CD8-positive, alpha-beta memory T cell (primary cell): ENCODE measurements at places on chromosomes 2 and 18.
A peak's percentile ranks its signal among the peaks of the same experiment; 100 is the strongest.

DNA sequence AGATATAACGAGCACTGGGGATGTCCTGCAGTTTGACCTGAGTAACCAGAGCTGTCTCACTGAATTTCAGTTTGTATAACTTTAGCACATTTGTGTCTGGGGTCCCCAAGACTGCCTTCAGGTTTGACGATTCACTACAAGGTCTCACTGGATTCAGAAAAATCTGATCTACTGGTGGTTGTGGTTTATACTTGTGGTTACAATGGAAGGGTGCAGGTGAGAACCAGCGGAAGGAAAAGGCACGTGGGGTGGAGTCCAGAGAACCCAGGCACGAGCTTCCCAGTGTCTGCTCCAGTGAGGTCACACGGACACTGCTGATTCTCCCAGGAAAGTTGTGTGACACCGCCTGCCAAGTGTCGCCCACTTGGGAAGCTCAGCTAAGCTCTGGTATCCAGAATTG lies 126.0 kb downstream of the ZNF236 start:
- DNase-seq, result no peak

DNA sequence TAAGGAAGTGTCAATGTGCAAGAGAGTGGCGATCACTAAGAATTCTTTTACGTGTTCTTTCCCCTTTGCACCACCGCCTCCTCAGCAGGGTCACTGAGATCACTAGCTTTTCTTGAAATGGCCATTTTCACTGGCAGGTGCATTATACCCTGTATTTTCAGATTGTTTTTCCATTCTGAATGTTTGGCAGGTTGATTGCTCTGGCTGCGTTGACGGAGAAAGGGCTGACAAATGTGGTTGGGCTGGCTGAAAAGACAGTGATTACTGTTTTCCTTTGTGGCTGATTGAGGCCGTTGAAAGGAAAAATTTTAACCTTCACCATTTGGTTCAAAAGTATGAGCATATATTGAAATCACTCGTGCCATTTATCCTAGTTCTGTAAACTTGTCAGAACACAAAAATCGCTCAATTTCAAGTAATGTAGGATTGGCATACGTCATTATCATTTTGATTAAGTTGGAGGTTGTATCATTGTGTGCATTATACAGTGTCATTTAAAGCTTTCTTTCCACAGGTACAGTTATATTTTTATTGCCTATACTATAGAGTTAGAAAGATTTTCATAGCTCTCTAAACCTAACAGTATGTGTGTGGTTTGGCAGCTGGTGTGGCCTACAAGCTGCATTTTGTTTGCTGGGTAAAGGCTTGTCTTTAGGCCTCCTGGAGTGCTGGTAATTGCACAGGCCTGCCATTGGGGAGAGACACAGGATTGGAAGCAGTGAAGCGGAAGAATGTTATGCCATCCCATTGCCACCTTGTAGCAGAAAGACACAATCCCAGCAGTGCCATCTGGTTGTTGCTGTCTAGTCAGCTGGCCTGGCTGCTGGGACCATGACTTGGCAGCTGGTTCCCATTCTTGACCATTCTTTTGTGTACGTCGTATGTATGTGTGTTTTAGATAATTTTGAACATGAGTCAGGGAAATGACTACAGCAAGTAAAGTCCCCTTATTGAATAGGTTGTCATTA lies 36.7 kb downstream of the DYNC1I2 start:
- no peak for DNase-seq

GRCh38 chr2:64228126-64228678 lies 84.0 kb upstream of the PELI1 start:
- peak; percentile 3 for DNase-seq

DNA sequence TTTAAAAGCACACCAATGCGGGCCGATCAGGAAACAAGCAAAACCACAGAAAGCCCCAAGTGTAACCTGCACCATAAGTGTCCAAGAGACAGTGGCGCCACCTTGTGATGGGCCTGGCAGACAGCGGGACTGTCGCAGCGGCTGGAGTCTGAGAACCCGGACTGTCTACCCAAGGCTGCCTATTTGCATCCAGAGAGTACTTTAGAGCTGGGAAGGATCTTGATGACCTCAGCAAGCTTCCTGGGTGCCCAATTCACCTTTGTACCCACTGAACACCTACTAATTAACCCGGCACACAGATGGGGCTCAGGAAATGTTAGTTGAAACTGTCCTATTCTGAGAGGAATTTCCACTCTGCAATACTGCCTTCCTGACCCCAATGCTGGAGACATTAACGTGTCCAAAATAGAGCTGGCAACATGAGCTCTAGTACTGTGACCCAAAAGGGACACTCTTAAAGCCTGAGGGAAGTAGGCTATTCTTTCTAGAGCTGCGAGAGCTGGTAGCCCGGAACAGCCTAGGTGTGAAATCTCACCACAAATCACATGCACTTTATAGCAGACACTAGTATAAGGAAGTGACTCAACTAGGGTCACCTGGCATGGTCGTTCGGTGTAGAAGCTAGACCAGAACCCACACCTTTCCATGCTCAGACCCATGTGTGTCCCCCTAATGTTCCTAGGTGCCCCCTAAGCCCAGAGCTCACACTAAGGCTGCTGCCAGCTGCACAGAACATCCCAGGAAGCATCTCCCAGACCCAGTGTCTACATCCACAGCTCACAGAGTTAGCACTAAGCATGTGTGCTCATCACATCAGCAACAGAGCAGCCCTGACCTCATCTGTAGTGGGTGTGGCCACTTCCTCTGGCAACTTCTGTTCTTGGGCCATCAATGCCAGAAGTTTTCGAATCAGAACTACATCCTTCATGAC lies 25.4 kb downstream of the POLR1A start:
- peak; percentile 89 for DNase-seq

DNA sequence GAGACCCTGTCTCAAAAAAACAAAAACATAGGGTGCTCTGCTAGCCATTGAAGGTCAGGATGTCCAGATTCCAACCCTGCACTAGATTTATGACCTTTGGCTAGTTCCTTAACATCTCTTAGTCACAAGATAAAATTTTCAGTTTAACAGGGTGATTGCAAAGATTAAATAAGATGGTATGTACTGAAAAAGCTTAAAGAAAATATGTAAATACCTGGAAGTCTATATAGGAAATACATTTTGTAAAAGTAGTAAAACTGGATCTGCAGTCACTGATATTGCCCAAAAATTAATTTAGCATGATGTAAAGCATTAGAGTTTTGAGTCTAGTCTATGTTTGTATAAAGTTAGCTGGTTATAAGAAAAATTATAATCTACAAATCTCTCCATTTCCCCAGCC lies 5.4 kb upstream of the COX7A2L start:
- DNase-seq, result no peak

DNA sequence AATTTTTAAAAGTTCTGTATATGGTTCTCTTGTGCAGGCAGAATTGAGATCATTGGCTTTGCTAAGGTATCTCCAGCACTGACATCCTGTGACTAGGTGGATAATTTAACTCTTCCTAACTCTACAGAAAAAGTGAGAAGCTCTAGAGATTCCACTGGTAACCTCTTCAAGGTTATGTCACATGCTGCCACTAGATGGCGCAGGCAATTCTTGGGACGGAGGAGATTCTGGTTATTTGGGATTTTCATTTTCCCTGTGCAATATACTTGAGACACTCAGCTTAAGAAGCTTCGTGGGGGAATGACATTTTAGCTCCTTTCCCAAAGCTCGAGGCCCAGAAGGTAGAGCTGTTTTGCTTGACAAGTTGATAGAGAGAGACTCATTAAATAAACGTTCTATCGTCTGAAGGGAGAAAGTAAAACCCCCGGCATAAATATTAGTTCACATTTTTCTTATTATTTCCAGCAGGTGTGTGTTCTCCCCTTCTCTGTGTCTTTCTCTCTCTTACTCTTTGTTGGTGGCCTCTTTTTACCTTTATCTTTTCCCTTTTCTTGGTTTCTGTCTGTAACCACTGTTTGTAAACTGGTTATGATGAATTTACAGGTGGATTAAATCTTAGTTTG lies 26.6 kb upstream of the LANCL1 start:
- DNase-seq, result no peak

- no peak for DNase-seq
Observed at GRCh38 chr2:80080957-80081356, 223.6 kb downstream of the LRRTM1 start.

- DNase-seq, result peak; percentile 66
Observed at GRCh38 chr2:24421668-24422067, 61.3 kb upstream of the ITSN2 start.

DNA sequence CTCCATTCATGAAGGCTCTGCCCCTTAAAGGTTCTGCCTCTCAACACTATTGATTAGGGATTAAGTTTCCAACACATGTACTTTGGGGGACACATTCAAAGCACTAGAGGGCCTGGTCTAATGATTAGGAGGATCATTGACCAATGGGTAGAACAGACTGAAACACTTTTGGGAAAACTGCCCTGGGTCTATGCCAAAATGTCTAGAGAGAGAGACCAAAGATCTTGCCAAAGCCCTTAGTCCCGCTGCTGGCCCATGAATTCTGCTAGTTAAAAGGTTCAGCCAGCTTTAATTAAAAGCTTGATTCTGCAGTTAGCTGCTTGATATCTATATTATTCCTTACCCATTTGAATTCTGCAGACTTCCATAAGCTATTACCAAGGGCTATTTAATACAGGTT lies 613.2 kb downstream of the SLC4A3 start:
- no peak for DNase-seq

- DNase-seq, result no peak
Observed at GRCh38 chr2:23425885-23426262, 40.9 kb downstream of the KLHL29 start.

DNA sequence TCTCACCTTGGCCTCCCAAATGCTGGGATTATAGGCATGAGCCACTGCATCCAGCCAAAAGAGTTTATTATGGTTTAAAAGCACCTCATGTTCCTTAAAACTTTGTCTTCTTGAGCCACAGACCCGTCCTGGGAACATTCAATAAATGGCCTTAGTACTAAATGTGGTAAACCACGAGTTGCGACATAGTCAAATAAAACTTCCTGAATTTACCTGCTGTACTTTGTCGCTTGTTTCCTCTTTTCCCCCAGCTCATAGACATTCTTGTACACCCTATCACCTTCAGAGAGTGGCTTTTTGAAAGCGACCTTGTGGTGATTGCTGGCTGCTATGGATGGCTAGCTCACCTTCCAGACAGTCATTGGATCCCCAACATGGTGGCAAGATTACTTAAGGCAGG lies 310.4 kb downstream of the LRRTM1 start:
- DNase-seq, result no peak

DNA sequence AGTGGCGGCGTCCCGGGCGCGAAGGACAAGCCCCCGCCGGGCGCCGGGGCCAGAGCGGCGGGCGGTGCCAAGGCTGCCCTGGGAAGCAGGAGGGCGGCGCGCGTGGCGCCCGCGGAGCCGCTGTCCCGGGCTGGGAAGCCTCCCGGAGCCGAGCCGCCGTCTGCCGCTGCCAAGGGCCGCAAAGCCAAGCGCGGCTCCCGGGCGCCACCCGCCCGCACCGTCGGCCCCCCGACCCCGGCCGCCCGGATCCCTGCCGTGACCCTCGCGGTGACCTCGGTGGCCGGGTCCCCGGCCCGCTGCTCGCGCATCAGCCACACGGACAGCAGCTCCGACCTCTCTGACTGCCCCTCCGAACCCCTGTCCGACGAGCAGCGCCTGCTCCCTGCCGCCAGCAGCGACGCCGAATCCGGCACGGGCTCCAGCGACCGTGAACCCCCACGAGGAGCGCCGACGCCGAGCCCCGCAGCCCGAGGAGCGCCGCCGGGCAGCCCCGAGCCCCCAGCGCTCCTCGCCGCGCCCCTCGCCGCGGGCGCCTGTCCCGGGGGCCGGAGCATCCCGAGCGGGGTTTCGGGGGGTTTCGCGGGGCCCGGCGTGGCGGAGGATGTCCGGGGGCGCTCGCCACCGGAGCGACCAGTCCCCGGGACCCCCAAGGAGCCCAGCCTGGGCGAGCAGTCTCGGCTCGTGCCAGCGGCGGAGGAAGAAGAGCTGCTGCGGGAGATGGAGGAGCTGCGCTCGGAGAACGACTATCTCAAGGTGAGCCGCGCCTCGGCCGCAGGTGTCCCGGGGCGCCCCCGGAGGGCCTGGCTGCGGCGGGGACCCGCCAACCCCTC lies 820 bp downstream of the MTCL1 start:
- DNase-seq, result peak; percentile 14

DNA sequence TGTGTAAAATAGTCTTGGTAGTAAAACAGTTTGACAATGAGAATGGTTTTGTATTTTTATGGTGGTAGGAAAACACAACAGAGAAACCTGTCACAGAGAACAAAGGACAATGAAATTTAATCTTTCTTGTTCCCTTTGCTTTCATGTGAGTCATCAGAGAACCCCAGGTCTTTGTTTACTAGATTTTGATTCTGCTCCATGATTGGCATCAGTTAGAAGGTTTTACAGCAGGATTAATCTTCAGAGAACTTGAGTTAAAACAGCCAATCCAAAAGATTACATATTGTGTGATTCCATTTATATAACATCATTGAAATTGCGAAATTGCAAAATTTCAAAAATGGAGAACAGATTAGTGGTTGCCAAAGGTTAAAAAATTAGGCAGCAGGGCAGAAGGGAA lies 2.5 kb downstream of the APLF start:
- no peak for DNase-seq

DNA sequence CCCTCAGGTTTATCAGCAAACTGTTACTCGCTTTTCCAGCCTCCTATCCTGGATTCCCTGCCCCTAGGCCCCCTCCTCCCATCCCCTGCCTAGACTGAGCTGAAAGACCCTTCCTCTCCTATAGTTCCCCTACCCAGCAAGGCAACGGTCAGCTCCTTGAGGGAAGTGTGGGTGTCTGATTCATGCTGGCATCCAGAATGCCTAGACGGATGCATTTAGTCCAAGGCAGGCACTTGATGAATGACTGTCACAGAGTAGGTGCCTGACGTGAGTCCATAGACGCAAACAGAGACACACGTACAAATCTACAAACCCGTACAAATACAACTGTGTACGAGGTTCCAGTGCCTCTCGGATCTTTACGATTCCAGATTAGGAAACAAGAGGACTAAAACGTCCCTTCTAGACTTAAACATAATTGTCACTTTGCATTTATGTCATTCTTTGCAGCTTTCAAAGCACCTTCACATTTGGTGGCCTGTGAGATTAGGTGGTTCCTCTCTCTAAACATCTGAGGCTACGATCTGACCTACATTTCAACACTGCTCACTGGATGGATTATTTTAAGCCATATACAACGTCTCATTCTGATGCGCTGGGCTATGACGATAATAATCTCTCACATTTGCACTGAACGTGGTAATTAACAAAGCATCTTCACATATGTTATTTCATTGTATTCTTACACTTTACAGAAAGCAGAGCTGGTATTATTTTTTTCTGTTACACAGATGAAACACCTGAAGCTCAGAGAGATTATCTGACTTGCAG lies 36.7 kb downstream of the DNMT3A start:
- DNase-seq, result no peak

- DNase-seq, result peak; percentile 28
Observed at GRCh38 chr2:3242747-3243369, 134.8 kb downstream of the EIPR1 start.

DNA sequence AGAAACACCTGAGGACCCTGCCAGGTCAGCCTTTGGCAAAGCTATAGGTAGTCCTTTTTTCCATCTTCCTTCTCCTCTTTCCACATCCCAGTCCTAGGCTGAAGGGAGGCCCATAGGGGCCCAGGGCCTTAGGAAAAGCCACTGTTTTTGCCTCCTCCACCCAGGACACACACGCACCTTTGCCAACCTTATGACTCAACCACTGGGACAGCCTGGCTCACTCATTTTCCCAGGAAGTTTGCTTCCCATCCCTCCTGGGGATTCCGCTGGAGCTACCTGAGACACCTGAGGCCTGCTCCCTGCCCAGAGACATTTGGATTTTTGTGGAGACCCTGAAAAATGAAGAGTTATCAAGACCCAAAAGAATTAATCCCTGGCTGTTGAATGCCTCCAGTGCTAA lies 273.4 kb upstream of the SIX2 start:
- DNase-seq, result no peak

- DNase-seq, result no peak
Observed at GRCh38 chr2:42965910-42966309, 173.5 kb upstream of the HAAO start.
